ENCODE measurements at places on chromosomes 11 and 22. TPM values are rescaled to one million over a fixed set of nuclear protein-coding genes. Genes with fewer than 3 reads are reported as not detected.

The PATL1 gene
- total RNA-seq: 48.8 TPM

The DMC1 gene
- total RNA-seq: 3.5 TPM

The OVCH2 gene
- not detected for total RNA-seq

The RABL2B gene
- 21.8 TPM for total RNA-seq

The CLCF1 gene
- 46.1 TPM for total RNA-seq

The ANO1 gene
- 1.1 TPM for total RNA-seq
